ENCODE measurements at places on chromosomes 11 and 22.

DNA sequence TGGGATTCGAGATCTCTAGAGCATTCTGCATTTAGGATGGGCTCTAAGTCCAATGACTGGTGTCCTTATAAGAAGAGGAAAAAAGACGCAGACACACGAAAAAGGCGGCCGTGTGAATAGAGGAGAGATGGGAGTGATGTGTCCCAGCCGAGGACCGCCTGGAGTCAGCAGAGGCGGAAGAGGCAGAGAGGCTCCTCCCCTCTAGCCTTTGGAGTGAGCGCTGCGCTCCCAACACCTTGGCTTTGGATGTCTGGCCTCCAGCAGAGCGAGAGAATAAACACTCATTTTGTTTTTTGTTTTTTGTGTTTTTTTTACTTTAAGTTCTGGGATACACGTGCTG lies 83.0 kb upstream of the RTL6 start:
- no peaks in the 10 kb centered on the region for H3K36me3 ChIP-seq
- no peaks in the 10 kb centered on the region for H3K4me1 ChIP-seq
- no peak overlapping the region for H3K27ac ChIP-seq

- H3K4me3 ChIP-seq = no peak overlapping the region
- DNase-seq = no peak
- H3K4me1 ChIP-seq = peaks cover 2% of the 10 kb centered on the region
- no peaks in the 10 kb centered on the region for H3K36me3 ChIP-seq
- H3K27me3 ChIP-seq = peaks cover 17% of the 10 kb centered on the region
- H3K27ac ChIP-seq = no peak overlapping the region
Measured at GRCh38 chr22:36552289-36552688, 23.3 kb upstream of the EIF3D start.

DNA sequence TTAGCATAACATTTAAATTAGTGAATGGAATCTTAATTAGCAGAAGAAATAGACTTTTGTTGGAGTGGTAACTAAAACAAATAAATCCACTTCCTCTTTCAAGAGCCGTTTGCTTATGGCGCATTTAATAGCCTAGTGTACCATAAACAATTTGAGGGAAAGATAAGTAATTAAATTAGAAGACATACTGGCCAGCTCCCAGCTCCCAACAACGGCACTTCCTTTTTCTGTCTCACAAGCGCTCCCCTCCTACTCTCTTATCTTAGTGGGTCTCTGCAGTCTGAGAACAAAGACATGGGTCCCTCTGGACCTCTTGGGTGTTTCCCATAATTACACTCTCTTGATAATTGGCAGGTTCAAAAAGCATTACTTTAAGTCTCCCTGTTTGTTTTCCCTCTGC lies 146.0 kb downstream of the OPCML start:
- H3K27me3 ChIP-seq = no peaks in the 10 kb centered on the region
- DNase-seq = no peak
- H3K27ac ChIP-seq = no peak overlapping the region
- H3K4me1 ChIP-seq = no peaks in the 10 kb centered on the region
- H3K36me3 ChIP-seq = no peaks in the 10 kb centered on the region

DNA sequence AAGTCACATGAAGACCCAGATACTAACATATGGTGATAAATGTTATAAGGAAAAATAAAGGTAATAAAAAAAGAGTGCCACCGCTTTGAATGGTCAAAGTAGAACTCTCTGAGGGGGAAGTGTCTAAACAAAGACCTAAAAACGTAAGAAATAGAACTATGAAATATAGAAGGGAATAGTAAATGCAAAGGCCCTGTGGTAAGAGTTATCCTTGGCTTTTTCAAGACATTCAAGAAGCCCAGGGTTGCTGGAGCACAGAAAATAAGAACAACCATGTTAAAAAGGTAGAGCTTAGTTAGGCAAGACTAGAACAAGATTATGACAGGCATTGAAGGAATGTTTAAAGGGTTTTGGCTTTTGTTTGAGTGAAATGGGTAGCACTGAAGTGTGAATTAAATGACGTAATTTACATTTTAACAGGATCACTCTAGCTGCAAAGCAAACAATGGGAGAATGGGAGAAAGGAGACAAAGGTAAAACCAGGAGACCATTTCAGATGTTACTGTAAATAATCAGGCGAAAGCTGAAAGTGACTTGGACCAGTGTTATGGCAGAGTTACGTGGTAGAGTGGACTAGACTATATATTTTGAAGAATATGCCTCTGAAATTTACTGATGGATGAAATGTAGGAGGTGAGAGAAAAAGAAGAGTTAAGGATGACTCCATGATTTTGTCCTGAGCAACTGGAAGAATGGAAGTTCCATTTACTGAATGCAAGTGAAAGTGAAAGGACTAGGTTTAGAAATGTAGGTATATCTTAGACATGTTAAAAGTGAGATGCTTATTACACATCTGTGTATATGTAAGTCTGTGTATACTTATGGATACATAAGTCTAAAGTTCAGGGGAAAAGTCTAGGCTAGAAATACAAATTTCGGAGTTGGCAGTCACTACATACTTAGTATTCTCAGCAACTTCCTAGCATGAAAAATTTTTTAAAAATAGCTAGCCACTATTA lies 28.5 kb downstream of the BTBD10 start:
- peak overlapping the region; percentile 43 for H3K27ac ChIP-seq
- peaks cover 25% of the 10 kb centered on the region for H3K4me1 ChIP-seq
- peaks cover 25% of the 10 kb centered on the region for H3K36me3 ChIP-seq
- no peak overlapping the region for H3K4me3 ChIP-seq
- no peaks in the 10 kb centered on the region for H3K27me3 ChIP-seq
- DNase-seq = no peak

DNA sequence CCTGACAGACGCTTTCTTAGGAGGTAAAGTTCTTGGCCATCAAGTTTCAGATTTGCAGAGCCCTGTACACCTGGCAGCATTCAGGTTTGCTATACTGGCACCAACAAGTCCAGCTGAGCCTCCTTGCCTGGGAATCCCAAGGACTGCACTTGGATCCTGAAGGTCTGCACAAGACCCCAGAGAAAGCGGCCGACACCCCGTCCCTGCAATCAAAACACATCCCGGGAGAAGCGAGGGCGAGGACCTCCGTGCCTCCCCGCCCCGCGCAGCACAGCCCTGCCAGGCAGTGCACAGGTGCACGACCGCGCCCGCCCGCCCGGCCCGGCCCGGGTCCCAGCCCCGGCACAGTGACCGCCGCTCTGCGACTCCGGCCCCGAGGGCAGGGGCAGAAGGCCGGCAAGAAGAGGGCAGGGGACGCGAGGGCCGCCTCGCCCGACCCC lies 559 bp downstream of the MRTFA start:
- peak overlapping the region; percentile 81 for H3K4me3 ChIP-seq
- H3K36me3 ChIP-seq = no peaks in the 10 kb centered on the region
- DNase-seq = peak; percentile 23
- peak overlapping the region; percentile 78 for H3K27ac ChIP-seq
- no peaks in the 10 kb centered on the region for H3K27me3 ChIP-seq

- H3K4me1 ChIP-seq = no peaks in the 10 kb centered on the region
- H3K4me3 ChIP-seq = no peak overlapping the region
- no peak overlapping the region for H3K27ac ChIP-seq
- no peaks in the 10 kb centered on the region for H3K36me3 ChIP-seq
- H3K27me3 ChIP-seq = peaks cover 2% of the 10 kb centered on the region
Measured at GRCh38 chr11:116644941-116645305, 127.9 kb downstream of the BUD13 start.

DNA sequence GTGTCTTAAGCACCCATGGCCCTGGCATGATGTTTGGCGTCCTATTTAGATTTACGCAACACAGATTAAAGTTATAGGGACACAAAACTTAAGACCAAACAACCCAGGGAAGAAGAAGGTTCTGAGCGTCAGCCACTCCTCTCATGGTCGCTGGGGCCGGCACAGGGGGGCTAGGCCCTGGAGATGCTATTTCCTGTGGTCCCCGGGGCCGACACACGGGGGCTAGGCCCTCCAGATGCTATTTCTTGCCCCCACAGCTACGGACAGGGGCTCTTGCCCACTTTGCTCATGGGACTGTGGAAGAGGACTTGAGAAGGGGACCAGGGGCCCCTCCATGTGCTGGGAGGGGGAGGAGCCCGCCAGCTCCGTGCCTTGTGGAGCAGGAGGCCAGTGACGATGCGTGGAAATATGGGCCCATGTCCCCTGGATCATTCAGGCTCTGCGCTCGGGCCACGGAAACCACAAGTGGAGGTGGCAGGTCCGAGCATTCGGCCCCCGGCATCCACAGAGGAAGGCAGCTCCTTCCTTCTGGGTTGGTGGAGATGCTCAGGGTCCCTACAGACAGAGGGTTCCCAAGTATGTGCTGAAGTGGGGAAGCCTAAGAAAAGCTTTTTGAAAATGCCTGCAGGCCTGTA lies 711.1 kb downstream of the BRD1 start:
- H3K27ac ChIP-seq = no peak overlapping the region
- H3K36me3 ChIP-seq = no peaks in the 10 kb centered on the region
- no peak overlapping the region for H3K4me3 ChIP-seq
- no peaks in the 10 kb centered on the region for H3K27me3 ChIP-seq
- H3K4me1 ChIP-seq = no peaks in the 10 kb centered on the region

DNA sequence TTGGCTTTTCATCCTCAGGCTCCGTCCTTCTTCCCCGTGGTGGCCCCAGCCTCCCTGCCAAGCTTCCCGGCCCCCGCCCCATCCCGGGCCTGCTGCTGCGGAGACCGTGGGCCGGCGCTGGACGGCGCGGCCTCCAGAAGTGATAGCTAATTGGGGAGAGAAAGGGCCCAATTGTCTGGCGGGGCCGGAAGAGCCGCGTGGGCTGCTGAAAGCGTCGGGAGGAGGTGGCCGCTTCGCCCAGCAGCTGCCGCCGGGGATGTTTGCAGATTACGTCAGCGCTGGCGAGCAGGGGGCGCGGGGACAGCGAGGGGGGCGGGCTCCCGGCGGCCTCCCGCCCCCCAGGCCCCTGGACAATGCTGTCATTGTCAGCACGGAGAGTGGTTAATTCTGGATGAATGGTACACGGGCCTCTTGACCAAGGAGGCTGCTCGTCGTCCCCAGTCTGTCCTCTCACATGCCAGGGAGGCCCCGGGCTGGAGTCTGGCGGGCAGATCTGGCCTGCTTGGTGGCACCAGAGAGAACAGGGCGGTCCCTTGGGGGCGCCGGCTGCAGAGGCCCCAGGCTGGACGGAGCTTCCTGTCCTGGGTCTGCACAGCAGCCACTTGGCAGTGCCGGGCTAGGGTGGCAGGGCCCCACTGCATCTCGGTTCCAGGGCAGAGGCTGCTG lies 1.6 kb downstream of the SMIM38 start:
- DNase-seq = peak; percentile 24
- H3K4me3 ChIP-seq = no peak overlapping the region
- H3K27me3 ChIP-seq = peaks cover 2% of the 10 kb centered on the region
- no peaks in the 10 kb centered on the region for H3K36me3 ChIP-seq
- H3K4me1 ChIP-seq = peaks cover 12% of the 10 kb centered on the region

DNA sequence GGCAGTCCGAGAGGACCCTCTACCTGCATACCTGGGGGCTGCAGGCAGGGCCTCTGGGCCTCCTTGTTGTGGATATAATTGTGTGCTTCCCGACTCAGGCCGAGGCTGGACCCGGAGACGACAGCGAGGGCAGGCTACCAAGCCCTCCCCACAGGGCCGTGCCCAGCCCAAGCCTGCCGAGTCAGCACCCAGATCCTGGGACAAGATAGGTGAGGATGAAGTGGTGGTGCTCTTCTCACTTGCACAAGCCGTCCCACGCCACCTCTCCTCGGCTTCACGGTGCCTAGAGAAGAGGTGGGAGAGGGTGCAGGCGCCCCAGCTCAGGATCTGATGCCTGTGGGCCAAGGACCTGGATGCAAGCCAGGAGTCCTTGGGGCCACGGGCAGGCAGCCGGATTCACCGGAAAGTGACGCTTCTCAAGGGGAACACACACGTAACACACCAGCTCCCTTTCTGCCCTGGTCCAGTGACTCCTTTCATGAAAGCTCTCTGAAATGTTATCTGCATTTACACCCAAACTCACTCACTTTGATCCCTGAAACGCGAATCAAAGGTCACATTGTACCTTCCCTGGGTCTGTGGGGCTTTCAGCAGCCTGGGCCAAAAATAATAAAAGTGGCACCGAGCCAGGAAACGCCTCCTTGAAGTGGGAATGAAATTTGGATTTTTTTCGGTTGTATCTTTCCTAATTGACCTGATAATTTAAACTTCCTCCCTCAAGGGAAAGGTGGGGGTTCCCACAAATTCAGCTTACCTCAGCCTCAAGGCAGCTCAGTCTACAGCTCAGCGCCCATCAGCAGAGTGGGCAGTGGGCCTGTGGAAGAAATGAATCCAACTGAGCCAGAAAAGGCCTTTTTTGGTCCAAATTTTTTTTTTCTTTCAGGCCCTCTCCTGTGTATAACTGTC lies 1.1 kb upstream of the GNB1L start:
- H3K27ac ChIP-seq = peak overlapping the region; percentile 98
- H3K4me1 ChIP-seq = peaks cover 51% of the 10 kb centered on the region
- no peaks in the 10 kb centered on the region for H3K27me3 ChIP-seq
- peak overlapping the region; percentile 96 for H3K4me3 ChIP-seq
- peak; percentile 80 for DNase-seq

- no peaks in the 10 kb centered on the region for H3K36me3 ChIP-seq
- no peak for DNase-seq
- H3K27ac ChIP-seq = no peak overlapping the region
- H3K4me1 ChIP-seq = no peaks in the 10 kb centered on the region
Measured at GRCh38 chr11:20559523-20560300, 39.7 kb upstream of the SLC6A5 start.

- H3K27me3 ChIP-seq = no peaks in the 10 kb centered on the region
Measured at GRCh38 chr11:23480736-23481135, 620.5 kb upstream of the CCDC179 start.

DNA sequence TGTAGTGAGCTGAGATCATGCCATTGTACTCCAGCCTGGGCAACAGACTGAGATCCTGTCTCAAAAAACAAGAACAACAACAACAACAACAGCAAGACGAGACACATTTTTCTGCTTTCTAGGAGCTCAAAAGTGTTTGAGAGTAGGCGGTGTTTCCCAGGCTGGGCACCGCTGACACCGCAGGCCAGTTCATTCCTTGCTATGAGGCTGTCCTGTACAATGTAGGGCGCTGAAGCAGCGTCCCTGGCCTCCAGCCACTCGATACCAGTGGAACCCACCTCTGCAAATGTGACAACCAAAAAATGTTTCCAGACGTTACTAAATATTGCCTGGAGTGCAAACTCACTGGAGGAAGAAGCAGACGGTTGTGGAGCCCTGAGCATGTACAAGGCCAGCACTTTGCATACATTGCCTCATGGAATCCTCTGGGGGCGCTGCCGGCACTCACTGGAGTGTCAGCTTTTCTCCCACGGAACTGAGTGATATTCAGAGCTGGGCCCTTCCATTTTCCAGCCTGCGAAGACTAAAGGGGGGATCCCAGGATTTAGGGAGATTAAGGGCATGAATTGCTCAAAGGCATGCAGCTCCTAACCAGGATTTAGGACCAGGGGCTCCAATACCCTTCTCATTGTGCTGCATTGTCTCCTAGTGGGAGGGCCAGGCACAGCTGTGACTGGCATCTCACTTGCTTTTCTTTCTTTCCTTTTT lies 5.8 kb upstream of the MIEF1 start:
- DNase-seq = peak; percentile 80
- no peaks in the 10 kb centered on the region for H3K36me3 ChIP-seq
- H3K27ac ChIP-seq = no peak overlapping the region
